H1 (cell line): ENCODE measurements at places on chromosomes 5 and 9. TPM values are rescaled to one million over a fixed set of nuclear protein-coding genes. Genes with fewer than 3 reads are reported as not detected.
A peak's percentile ranks its signal among the peaks of the same experiment; 100 is the strongest.

GRCh38 chr5:87539839-87540238, 127.1 kb upstream of the CCNH start:
- H3K4me3 ChIP-seq = no peak overlapping the region
- no peaks in the 10 kb centered on the region for H3K36me3 ChIP-seq
- no peak for DNase-seq
- H3K27ac ChIP-seq = no peak overlapping the region
- H3K27me3 ChIP-seq = no peaks in the 10 kb centered on the region

GRCh38 chr5:111752426-111752965, 4.5 kb downstream of the NREP start:
- H3K36me3 ChIP-seq = no peaks in the 10 kb centered on the region; the same call in 1 of the 2 replicates
- H3K4me1 ChIP-seq = peaks cover 1% of the 10 kb centered on the region; the same call in 1 of the 2 replicates
- no peak overlapping the region for H3K27ac ChIP-seq
- DNase-seq = no peak
- H3K27me3 ChIP-seq = no peaks in the 10 kb centered on the region

- no peak overlapping the region for H3K27ac ChIP-seq
- no peak overlapping the region for H3K4me3 ChIP-seq
- H3K27me3 ChIP-seq = no peaks in the 10 kb centered on the region
- no peak for DNase-seq
- peaks cover 26% of the 10 kb centered on the region; the same call in 1 of the 2 replicates for H3K36me3 ChIP-seq
Measured at GRCh38 chr5:72296256-72296655, 23.8 kb downstream of the MRPS27 start.

GRCh38 chr5:90690307-90690706, 131.7 kb downstream of the ADGRV1 start:
- DNase-seq = no peak
- no peaks in the 10 kb centered on the region for H3K4me1 ChIP-seq
- no peak overlapping the region for H3K27ac ChIP-seq
- H3K27me3 ChIP-seq = no peaks in the 10 kb centered on the region

DNA sequence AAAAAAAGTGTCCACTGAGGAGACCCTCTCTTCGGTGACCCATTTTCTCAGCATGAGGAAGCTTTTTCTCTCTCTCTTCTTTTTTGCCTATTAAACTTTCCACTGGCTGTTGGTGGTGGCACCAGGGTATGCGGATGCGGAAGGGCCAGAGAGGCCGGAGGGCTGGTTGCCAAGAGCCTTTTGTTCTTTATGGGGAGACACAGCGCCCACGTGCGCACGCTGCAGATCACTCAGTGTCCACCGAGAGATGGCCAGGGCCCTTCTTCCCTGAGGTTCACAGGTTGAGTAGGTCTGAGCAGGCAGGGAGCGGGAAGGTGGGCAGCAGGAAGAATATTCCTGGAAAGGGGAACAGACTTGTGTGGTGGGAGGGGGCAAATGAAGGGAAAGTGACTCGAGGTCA, 69.1 kb downstream of the STK10 start:
- H3K4me1 ChIP-seq = no peaks in the 10 kb centered on the region
- no peaks in the 10 kb centered on the region for H3K27me3 ChIP-seq
- H3K27ac ChIP-seq = no peak overlapping the region
- H3K4me3 ChIP-seq = no peak overlapping the region
- H3K36me3 ChIP-seq = no peaks in the 10 kb centered on the region

DNA sequence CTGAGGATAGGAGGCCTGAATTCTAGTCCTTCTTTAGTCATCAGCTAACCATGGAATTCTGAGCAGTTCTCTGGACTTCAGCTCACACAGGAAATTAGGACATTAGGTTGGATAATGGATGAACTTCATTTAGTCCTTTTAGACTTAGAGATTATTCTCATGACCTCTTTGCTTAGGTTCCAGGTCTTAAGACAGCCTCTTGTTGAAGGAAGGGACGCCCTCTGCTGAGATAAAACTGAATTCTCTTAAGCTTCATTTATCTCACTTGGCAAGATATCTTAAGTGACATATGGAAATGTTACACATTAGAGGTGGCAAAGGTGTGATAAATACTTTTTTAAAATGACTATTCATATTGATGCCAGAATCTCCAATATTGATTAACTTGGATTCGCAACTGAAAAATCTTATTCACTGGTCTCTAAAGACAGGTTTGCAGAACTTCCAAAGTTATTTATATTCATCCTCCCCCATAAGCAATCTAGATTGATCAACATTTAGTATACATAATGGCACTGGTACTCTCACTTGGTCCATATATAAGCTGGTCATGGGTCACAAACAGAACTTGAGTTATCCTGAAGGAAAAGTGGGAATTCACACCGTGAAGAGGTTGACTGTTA, 16.9 kb upstream of the ZNF366 start:
- H3K27ac ChIP-seq = no peak overlapping the region
- no peaks in the 10 kb centered on the region for H3K36me3 ChIP-seq
- no peaks in the 10 kb centered on the region for H3K4me1 ChIP-seq
- no peak for DNase-seq
- no peaks in the 10 kb centered on the region for H3K27me3 ChIP-seq
- H3K4me3 ChIP-seq = no peak overlapping the region

DNA sequence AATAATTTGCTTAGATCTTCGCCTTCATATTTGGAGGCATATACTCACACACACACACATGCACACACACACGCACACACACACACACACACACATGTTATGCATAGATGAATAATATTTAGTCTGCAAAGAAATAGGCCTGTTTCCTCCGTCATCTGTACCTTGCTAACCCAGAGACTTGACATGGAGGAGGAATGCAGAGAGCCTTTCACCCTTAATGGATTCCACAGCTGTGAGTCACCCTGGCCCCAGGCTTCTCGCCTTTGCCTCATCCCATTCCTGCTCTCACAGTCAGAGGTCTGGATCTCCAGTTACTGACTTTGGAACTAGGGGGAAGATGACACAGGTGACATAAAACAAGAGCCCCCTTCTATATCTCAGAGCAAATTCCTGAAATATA, 29.7 kb downstream of the ZNF462 start:
- peak overlapping the region; percentile 29; the same call in 1 of the 2 replicates for H3K27ac ChIP-seq
- peak; percentile 83 for DNase-seq
- H3K4me1 ChIP-seq = peaks cover 22% of the 10 kb centered on the region
- no peak overlapping the region for H3K4me3 ChIP-seq
- H3K36me3 ChIP-seq = no peaks in the 10 kb centered on the region

GRCh38 chr9:107919263-107919662, 429.7 kb upstream of the KLF4 start:
- H3K27ac ChIP-seq = no peak overlapping the region
- DNase-seq = no peak
- no peaks in the 10 kb centered on the region for H3K36me3 ChIP-seq
- no peaks in the 10 kb centered on the region for H3K4me1 ChIP-seq

DNA sequence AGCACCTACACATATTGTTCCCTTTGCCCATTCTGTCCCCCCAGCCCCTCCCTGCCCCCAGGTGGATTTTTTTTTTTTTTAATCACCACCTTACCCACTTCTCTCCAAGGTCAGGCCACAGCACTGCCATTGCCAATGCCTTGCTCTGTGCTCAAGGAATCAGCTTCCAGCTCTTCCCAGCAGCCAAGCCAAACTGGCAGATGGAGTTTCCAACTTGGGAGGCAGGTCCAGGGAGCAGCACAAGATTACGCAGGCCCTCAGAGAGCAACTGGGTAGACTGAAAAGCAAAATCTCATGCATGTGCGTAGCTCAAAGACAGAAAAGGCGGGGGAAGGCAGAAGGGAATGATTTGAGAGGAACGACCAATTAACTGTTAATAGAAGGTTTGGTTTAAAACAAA, 15.1 kb downstream of the GRHPR start:
- no peak overlapping the region for H3K4me3 ChIP-seq
- peaks cover 37% of the 10 kb centered on the region for H3K36me3 ChIP-seq
- H3K4me1 ChIP-seq = peaks cover 10% of the 10 kb centered on the region
- no peak for DNase-seq

- H3K4me1 ChIP-seq = no peaks in the 10 kb centered on the region
- H3K36me3 ChIP-seq = no peaks in the 10 kb centered on the region
Measured at GRCh38 chr5:14806456-14806855, 65.1 kb downstream of the ANKH start.

GRCh38 chr5:158589939-158590338, 509.8 kb downstream of the EBF1 start:
- H3K4me1 ChIP-seq = peaks cover 10% of the 10 kb centered on the region; the same call in 1 of the 2 replicates
- no peaks in the 10 kb centered on the region for H3K27me3 ChIP-seq
- H3K27ac ChIP-seq = no peak overlapping the region
- no peak overlapping the region for H3K4me3 ChIP-seq

DNA sequence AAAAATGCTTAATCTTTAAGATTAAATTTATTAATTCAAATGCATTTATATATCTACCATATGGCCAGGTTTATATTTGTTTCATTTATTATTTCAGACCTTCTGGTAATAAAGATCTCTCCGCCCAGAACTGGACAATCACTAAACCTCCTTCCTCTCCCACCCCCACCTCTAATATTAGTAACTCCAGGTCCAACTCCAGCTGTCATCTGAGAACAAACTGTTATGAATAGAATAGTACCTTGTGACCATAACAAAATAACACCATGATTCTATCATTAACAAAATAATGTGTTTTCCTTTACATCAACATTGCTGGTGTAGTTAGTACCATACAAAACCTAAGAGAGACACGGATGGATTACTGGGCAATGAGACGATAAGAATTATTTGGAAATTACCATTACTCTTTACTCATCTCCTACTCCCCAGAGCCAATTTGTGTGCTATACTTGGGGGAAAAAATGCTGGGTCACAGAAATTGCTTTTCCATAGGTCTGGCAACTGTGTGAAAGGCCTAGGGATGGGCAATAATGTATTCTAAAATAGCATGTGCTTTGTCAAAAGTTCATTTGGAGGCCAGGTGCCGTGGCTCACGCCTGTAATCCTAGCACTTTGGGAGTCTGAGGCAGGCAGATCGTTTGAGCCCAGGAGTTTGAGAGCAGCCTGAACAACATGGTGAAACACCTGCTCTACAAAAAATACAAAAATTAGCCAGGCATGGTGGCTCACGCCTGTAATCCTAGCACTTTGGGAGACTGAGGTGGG, 186.1 kb downstream of the ENC1 start:
- no peaks in the 10 kb centered on the region for H3K36me3 ChIP-seq
- H3K27ac ChIP-seq = no peak overlapping the region
- no peak for DNase-seq
- no peaks in the 10 kb centered on the region for H3K4me1 ChIP-seq

DNA sequence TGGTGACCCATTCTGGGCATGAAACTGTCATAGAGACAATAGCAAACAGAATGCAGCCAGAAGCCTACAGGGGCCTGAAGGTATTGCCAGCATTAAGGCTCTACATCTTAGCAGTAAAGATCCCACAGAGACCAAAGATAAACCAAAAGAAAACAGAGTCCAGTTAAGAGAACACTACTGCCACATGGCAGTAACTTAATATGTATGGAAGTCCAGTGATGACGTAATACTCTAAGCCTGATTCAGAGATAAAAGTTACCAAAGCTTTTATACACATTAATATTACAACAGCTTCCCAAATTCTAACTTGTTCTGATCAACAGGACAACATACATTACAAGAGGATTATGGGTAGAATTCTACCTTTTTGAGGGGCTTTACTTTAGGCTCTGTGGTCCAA, 371.5 kb downstream of the PRELID2 start:
- H3K27me3 ChIP-seq = no peaks in the 10 kb centered on the region
- H3K4me3 ChIP-seq = no peak overlapping the region
- H3K36me3 ChIP-seq = no peaks in the 10 kb centered on the region

DNA sequence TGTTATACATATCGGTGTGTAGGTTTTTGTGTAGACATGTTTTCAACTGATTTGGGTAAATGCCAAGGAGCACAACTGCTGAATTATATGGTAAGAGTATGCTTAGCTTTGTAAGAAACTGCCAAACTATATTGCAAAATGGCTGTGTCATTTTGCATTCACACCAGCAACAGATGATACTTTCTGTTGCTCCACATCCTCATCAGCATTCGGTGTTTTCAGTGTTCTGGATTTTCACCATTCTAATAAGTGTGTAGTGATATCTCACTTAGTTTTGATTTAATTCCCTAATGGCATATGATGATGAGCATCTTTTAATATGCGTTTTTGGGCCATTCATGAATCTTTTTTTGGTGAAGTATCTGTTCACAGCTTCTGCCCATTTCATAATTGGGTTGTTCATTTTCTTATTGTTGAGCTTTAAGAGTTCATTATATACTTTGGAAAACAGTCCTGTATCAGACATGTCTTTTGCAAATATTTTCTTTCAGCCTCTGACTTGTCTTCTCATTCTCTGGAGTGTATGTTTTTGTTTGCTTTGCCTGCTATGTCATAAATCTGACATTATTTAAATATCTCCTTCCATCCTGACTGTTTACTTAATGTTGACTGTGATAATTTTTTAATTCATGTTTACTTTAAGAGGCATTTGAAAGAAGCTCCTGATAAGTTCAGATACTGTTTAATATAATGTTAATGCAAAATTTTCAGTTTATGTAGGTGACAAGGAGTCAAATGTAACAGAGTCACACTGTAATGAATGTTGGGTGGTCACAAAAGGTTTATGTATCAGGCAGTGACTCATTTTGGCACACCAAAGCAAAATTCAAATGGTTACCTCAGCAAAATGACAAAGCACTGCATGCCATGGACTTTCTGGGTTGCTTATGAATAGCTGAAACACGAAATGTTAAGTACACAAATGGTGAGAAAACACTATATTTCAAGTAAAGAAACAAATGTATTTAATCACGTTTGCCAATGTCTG, 181.1 kb upstream of the DAB2 start:
- no peaks in the 10 kb centered on the region for H3K27me3 ChIP-seq
- H3K4me1 ChIP-seq = no peaks in the 10 kb centered on the region
- no peaks in the 10 kb centered on the region for H3K36me3 ChIP-seq
- no peak for DNase-seq

DNA sequence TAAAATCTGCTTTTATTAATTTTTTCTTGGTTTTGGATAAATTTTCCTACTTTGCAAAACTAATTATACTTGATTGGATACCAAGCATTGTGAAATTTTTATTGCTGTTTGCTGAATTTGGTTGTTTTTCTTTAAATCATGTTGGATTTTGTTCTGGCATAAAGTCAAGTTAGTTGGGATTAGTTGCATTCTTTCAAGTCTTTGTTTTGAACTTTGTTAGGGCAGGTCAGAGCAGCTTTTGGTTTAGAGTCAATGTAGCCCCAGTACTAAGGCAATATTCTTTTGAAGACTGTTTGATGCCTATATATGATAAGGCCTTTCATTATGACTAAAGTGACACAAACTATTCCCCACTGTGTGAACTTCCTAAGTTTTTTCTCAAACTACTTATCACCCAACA, 531.1 kb downstream of the RASEF start:
- no peak overlapping the region for H3K27ac ChIP-seq
- H3K36me3 ChIP-seq = no peaks in the 10 kb centered on the region
- no peak for DNase-seq
- no peaks in the 10 kb centered on the region for H3K4me1 ChIP-seq

Gene DNAH5
- 0.50 and 0.73 TPM in 2 replicates for total RNA-seq

Gene LHFPL2
- total RNA-seq = 38.0 and 43.0 TPM in 2 replicates

Gene WWC1
- 41.1 and 42.7 TPM in 2 replicates for total RNA-seq
